ENCODE measurements at places on chromosomes 2 and 18.

GRCh38 chr18:47831351-47831750 lies 99.1 kb downstream of the SMAD2 start:
- no peak for DNase-seq

- no peak for DNase-seq
Measured at GRCh38 chr2:220509096-220509757, 881.8 kb downstream of the SLC4A3 start.

DNA sequence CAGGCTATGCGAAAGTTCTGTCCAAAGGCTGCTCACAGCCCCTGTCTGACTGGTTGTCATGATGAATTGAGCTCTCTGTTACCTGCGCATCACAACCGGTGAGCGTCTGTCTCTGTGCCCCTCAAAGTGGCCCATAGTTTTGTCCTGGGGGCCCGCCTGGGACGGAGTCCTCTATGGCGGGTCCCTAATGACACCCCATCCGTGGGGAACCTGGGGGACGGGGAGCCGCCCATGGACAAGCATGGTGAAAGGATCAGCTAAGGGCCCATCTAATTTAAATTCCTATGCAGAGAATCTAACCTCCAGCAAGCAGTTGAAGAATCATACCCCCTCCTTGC lies 473 bp downstream of the ELMOD3 start:
- DNase-seq: no peak

DNA sequence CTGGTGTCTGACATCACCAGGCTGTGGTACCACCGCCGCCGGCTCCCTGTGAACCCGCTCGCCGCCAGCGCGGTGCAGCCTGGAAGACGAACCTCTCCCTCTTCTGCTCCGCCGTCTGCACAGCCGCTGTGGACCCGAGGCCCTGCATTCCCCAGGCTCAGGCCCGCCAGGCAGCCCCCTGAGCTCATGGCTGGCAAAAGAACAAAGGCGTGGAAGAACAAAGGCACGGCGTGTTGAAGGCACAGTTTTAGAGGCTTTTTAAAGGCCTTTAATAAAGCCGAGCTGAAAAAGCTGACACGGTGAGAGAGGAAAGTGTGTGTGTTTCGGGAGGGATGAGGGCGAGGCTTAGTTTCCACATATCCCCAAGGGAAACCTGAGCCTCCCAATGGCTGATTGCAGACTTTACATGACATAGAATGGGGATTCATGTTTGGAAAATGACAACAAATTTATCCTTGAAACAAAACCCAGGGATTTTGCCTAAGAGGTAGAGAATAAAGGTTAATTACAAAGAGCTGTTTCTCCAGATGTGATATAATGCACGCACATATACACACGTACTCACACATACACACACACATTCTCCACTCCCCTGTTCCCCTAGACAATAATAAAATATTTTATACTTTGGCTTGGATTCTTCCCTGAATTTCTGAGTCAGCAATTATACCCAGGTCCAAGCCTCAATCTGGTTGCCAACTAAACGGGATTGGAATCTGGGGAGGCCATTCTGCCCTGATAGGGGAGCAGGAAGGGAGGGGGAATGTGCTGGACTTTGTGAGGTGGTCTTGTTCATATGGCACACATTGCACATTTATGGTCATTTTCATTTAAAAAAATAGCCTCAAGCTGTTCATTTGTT lies 39.7 kb downstream of the RFX8 start:
- no peak for DNase-seq

DNA sequence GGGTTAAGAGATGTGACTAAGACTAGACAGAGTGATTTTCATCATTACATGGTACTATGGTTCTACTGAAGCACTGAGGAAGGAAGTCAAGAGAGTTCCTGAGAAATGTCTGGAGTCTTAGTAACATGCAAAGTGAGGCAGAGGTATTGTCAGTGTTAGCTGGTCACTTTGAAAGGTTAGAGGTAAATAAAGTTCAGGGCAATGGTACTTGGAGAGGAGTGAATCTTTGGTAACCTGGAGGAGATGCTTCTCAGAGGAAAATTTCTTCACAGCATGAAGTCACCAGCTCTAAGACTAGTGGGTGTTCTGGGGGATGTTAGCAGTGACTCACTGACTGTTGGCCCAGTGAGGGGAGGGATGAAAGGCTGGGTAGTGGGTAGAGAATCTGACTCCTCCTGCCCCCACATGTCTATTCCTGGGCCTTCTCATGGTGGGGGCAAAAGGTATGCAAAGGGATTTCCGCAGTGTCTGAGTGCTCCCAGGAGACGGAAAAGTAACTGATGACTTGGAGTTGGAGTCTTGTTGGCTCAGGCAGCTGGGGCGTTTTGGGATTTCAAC lies 23.3 kb upstream of the IL1RN start:
- DNase-seq: no peak

- DNase-seq: no peak
Measured at GRCh38 chr18:75582406-75582821, 154.9 kb upstream of the SMIM21 start.

- DNase-seq: no peak
Measured at GRCh38 chr2:23569761-23570365, 184.9 kb downstream of the KLHL29 start.

DNA sequence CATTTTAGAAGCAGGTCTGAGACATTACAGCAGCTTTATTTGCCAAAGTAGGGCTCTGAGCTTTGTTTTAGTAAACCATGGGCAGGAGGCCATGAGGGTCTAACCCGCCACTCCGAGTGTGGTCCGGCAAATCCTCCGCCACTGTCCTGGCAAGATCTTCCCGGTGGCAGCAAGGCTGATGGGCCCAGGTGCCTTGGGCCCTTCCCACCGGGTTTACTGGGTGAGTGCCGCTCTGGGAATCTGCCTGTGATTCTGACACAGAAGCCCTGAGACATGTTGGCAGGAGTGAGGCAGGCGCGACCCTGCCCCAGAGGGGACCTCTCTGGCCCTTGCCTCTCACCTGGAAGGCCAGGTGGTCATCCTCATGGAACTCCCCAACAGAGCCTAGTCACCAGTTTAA lies 29.9 kb downstream of the MTERF4 start:
- DNase-seq: no peak

DNA sequence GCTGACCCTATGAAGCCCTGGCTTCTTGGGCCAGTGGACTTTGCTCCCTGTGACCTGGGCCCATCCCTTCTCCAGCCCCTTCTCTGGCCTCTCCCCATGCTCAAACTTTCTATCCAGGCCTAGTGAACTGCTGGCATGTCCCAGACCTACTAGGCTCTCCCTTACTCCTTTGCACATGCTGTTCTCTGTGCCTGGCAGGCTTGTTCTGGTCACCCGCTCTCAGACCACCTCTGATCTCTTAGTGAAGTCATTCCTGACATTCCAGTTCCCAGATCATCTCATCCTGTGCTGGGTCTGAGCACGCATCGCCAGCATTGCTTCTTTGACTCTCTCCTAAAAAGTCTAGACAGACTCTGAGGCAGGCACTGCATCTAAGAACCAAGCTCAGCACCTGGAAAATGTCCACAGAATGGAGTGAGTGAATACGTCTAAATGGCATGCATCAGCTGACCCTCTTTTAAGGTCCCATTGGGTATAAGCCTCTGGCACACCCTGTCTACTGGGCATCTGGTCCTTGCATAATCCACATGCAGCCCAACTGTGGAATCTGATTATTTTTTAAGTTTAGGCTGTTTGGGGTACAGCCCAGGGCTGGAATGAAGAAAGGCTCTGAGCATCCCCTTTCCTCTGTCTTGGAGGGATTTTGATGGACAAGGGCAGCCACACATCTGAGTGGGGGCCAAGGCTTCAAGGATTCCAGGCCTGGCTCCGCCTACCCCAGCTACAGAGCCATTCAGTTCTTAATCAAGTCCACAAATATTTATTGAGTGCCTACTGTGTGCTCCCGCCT lies 130.6 kb upstream of the HAAO start:
- no peak for DNase-seq

- DNase-seq: peak; percentile 48
Measured at GRCh38 chr2:38581193-38582147, 21.3 kb downstream of the HNRNPLL start.

DNA sequence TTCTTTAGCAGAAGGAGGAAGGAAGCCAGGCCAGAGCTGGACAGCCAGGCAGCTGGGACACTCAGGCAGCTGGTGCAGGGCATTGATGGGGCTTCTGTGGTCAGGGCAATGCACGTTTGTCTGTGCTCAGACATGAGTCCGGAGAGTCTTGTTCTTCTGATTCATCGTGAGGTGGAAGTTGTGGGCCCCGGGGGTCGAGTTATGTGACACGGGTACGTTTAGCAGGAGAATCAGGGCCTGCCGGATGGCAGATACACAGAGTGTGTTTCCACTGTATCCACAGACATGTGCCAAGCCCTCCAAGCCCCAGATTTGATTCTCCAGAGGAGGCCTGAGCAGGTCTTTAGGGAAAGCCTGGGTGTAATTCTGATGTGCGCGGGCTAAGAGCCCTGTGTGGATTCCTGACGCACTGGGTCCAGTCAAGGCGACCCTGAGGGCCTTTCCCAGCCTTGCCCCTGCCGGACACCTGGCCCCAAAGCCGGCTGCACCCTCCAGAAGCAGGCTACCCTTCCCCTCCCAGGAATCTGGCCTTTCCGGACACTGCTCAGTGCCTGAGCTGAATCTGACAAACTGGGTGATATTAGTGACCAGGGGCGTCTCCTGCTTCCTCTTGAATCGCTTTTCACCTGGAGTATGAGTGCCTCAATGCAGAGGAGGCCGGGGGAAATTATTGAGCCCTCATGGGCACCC lies 10.1 kb downstream of the ARHGEF4 start:
- DNase-seq: no peak

GRCh38 chr18:63366213-63367052 lies 573 bp downstream of the KDSR start:
- no peak for DNase-seq

DNA sequence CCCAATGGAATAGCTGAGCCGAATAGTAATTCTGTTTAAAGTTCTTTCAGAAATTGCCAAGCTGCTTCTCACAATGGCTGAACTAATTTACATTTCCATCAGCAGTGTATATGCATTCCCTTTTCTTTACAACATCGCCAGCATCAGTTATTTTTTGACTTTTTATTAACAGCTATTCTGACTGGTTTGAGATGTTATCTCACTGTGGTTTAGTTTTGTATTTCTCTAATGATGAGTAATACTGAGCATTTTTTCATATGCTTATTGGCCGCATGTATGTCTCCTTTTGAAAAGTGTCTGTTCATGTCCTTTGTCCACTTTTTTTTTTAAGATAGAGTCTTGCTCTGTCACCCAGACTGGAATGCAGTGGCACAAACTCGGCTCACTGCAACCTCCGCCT lies 100.7 kb downstream of the C2orf74 start:
- no peak for DNase-seq

DNA sequence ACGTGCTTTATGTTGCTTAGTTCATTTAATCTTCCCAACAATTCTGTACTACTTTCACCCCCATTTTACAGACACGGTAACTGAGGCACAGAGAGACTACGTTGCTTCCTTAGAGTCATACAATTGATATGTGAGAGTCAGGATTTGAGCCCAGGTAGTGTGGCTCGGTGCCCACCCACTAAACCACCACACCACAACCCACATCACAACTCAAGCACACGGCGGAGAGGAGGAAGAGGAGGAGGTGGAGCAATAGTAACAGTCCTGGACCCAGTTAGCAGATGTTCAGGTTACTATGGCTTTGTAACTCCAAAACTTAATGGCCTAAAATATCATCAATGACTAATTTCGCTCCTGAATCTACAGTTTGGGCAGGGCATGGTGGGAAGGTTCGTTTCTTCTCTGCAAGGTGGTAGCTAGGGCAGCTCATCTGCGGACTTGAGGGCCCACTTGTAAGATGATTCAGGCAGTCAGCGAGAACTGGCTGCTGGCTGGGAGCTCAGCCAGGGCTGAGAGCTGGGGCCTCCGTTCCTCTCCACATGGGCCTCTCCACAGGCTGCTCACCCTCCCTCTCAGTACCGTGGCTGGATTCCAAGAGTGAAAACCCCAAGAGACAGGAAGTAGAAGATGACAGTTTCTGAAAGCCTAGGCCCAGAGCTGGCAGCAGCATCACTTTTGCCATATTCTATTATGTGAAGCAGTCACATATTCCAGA lies 167.1 kb downstream of the ZFP36L2 start:
- no peak for DNase-seq

- DNase-seq: no peak
Measured at GRCh38 chr18:56907771-56908170, 239.1 kb upstream of the BOD1L2 start.

GRCh38 chr2:114108824-114109416 lies 219.0 kb downstream of the ACTR3 start:
- DNase-seq: no peak

GRCh38 chr18:76656925-76657827 lies 162.1 kb upstream of the ZNF516 start:
- no peak for DNase-seq

DNA sequence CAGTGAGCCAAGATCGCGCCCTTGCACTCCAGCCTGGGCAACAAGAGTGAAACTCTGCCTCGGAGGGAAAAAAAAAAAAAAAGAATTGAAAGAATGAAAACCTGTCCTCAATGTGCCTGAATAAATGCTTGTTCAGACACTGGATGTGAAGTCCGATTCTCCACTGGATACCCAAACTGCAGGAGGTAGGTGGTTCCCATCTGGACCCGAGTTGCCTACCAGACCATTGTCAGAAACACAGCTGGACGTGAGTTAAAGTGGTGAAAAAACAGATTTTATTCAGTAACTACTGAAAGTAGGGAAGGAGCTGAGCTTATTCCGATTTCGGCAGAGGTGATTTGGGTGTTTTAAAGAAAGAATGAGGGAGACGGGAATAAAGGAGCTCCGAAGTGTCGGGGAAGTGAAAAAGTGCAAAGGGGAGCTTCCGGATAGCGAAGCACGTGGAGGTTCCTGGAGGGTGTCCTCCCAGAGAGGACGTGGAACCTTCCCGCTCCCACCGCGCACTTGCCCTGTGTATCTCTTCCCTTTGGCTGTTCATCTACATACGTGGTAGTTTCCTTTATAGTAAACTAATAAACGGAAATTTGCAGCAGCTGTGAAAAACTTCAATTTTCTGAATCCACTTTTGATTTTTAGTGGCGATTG lies 10.4 kb upstream of the ZDBF2 start:
- DNase-seq: no peak

DNA sequence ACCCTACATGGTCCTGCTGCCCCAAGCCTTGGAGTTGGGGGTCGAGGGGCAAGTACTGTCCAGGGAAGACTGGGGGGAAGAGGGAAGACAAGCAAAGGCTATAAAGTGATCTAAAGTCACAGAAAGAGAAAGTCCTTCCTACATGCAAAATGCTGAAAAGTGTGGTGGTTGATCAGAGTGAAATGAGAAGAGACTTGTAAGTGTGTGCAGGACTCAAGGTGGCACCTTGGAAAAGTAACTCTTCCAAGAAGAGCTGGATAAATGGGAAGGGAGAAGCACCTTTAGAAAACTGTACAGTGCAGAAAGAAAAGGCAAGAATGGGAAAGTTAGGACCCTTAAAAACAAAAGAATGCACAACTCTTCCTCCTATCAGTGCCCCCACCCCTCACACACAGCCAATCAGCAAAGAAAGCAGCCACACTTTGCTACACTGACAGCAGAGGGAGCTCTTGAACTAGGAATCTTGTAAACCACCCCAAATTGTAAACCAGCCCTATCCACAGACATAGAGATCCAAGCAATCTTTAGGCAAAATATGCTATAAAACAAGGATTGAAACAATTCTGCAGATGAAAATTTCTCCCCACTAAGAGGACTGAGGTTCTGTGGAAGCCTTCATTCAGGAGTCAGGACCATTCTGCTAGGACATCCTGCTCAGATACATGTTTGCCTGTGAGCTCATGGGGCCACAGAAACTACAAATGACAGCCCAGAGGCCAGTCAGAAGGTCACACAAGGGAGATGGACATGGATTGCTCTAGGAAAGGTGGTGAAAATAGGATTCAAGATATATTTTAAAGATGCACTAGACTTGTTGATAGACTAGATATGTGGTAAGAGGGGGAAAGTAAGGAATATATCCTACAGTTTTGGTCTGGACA lies 146.4 kb downstream of the FTCDNL1 start:
- DNase-seq: no peak

- DNase-seq: no peak
Measured at GRCh38 chr2:128439031-128439790, 120.5 kb upstream of the HS6ST1 start.
